Caco-2 (cell line): ENCODE measurements at places on chromosomes 2 and 18.

GRCh38 chr2:31296641-31297287 lies 62.8 kb downstream of the EHD3 start:
- no peaks in the 10 kb centered on the region for H3K27me3 ChIP-seq
- no peak overlapping the region for H3K27ac ChIP-seq
- no peaks in the 10 kb centered on the region for H3K36me3 ChIP-seq
- no peak overlapping the region for H3K4me3 ChIP-seq
- H3K4me1 ChIP-seq: no peaks in the 10 kb centered on the region

DNA sequence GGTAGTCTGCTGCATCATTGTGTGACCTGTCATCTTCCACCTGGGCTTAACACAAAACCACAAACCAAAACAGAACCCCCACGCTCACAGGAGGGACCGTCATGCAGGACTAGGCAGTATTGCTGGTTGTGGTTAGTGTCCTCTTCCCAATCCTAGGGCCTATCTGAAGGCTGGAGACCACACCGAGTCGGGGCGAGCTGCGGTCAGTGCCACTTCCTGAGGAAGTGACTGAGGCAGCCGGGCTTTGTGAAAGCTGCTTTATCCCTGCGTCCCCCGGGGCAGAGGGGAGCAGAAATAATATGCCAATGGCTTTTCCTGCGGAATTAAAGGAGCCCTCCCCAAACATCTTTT lies 22.9 kb downstream of the ZNF532 start:
- DNase-seq: no peak
- no peak overlapping the region for H3K27ac ChIP-seq
- no peaks in the 10 kb centered on the region for H3K27me3 ChIP-seq
- H3K4me1 ChIP-seq: no peaks in the 10 kb centered on the region
- no peak overlapping the region for H3K4me3 ChIP-seq
- no peaks in the 10 kb centered on the region for H3K36me3 ChIP-seq

- H3K27ac ChIP-seq: no peak overlapping the region
- no peaks in the 10 kb centered on the region for H3K36me3 ChIP-seq
- no peaks in the 10 kb centered on the region for H3K27me3 ChIP-seq
Measured at GRCh38 chr18:41624460-41624859, 330.6 kb upstream of the PIK3C3 start.

DNA sequence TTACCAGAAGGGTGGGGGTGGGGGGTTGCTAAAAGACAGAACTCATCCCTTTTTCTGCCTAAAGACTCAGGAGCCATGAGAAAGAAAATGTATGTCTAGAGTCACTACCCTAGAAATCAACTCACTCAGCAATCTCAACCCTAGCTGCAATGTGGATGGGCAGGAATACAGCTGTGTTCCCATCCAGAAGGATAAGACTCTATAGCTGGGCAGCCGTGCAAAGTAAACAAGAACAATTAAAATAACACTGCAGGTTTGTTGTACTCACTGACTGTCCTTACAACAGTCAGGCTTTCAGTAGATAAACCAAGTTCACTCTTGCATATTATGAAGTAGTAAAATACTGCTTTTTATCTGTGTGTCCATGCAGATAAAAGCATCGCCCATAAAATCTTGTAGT lies 74.0 kb downstream of the ESCO1 start:
- no peaks in the 10 kb centered on the region for H3K4me1 ChIP-seq
- H3K4me3 ChIP-seq: no peak overlapping the region
- no peaks in the 10 kb centered on the region; the same call in 1 of the 2 replicates for H3K36me3 ChIP-seq
- no peaks in the 10 kb centered on the region for H3K27me3 ChIP-seq
- H3K27ac ChIP-seq: no peak overlapping the region

- no peaks in the 10 kb centered on the region; the same call in 1 of the 2 replicates for H3K27me3 ChIP-seq
- H3K36me3 ChIP-seq: no peaks in the 10 kb centered on the region
- H3K4me3 ChIP-seq: no peak overlapping the region
- no peaks in the 10 kb centered on the region for H3K4me1 ChIP-seq
Measured at GRCh38 chr2:47531378-47532042, 128.6 kb downstream of the MSH2 start.

- H3K4me3 ChIP-seq: no peak overlapping the region
- no peaks in the 10 kb centered on the region for H3K36me3 ChIP-seq
- DNase-seq: no peak
- no peaks in the 10 kb centered on the region for H3K27me3 ChIP-seq
Measured at GRCh38 chr2:23681356-23682140, 245.4 kb downstream of the ATAD2B start.

- H3K4me3 ChIP-seq: no peak overlapping the region
- H3K4me1 ChIP-seq: no peaks in the 10 kb centered on the region
- H3K36me3 ChIP-seq: no peaks in the 10 kb centered on the region
- H3K27me3 ChIP-seq: no peaks in the 10 kb centered on the region
- no peak for DNase-seq
Measured at GRCh38 chr18:63272638-63273037, 46.9 kb downstream of the BCL2 start.

DNA sequence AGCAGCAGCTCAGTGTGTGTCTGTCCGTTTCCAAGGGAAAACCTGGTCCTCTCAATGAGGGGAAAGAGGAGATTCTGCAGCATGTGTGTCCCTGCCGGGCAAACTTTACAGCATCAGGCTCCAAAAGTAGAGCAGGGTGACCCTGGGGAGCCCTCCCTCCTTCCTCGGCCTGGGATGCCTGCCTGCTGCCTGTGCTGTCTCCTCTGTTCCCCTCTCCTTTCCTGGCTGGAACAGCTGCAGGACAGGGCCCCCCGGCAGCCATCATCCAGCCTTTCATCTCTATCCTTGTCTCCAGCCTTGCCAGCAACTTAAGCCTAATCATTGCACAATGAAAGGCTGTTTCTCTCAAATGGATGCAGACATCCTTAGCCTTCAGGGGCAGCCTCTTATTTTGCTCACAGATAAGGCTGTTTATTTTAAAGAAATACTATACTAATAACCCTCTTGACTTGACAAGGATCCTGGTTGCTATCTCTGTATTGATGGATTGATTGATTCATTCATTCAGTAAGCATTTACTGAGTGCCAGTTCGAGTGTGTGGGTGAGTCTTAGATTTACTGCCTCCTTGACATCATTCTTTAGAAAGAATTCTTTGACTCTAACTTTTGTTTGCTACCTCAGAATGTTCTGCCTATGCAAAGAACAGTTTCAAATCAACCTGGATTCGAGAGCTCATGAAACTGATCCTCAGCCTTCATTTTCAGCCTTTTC lies 40.6 kb upstream of the EDAR start:
- H3K36me3 ChIP-seq: no peaks in the 10 kb centered on the region; the same call in 1 of the 2 replicates
- H3K27ac ChIP-seq: no peak overlapping the region
- no peaks in the 10 kb centered on the region for H3K27me3 ChIP-seq

DNA sequence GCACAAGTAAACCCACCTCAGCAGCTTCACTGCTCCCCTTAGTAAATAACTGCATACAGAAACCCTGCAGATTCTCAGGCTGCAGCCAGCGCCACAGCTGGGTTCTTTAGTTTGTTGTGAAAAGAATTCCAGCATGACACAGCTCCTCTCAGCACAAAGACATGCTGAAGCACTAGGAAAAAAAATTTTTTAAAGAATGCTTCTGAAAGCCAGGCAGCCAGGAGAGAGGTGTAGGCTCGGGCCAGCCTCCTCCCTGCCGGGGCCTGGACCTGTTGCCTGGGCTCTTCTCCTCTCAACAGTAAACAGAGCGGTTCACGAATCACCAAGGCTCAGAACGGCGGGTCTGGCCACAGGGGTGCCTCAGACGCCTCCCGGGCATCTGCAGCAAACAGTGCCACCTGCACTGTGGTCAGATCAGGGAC lies 95.7 kb upstream of the POU3F3 start:
- no peak overlapping the region for H3K27ac ChIP-seq
- H3K27me3 ChIP-seq: no peaks in the 10 kb centered on the region
- H3K4me3 ChIP-seq: no peak overlapping the region
- H3K4me1 ChIP-seq: no peaks in the 10 kb centered on the region
- no peak for DNase-seq

DNA sequence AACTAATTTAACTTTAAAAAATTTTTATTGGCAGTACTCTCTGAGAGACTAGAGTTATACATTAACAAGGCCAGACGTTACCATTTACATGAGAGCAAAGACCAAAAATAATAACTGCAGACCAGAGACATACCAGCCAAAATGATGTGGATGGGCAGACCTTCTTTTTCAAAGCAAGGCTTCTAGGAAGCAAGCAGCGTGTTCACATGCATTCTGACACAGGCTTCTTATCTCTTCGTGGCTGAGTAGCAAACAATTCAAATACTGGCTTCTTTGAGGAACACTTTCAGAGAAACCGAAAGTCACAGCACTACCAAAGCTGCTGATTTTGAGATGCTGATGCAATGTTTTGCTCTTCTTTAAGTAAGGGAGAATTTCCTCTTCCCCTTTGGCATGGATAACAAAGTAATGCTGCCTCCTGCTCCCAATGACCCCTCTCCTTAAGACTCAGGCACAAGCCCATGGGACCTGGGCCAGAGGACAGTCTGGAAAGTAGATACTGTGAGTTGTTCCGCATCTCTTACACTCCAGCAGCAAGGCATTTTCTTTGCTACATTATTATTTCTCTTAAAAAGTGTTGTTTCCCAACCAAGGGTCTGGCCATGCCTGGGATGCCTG lies 181.9 kb downstream of the MREG start:
- peaks cover 71% of the 10 kb centered on the region for H3K4me1 ChIP-seq
- no peaks in the 10 kb centered on the region for H3K27me3 ChIP-seq

DNA sequence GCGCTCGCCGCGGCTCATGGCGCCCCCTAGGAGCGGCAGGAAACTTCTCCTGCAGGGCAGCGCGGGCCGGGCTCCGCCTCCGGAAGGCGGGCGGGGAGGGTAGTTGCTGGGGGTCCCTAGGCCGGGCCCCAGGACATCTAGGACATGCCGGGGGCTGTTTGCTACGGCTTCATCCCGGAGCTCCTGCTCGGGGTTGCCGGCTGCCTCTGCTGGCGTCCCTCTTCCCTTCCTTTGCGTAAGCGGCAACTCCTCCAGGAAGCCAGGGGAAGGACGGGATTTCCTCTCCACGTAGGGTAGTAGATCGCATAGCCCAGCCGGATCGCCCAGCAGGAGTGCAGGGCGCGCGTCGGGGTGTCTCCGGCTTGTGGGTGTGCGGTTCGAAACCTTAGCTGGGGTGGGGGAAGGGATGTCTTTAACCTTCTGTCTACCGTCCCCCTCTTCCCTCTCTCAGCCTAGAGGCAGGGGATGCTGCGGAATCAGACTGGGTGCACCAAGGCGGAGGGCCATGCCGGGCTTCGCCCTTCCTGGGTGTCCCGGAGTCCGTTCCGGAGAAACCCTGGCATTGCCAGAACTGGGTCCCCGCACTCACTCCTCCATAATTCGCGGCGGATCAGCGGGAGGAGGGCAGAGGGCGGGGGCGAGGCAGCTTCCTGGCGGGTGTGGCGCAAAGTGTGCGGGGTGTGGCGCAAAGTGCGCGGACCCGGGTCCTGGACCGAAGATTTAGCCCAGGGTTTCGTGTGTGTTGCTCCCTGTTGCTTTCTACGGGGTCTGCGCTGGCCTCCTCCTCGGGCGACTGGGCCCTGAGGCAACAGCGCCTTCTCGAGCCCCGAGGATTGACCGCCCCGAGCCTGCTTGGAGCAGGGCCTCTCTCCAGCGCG lies 12.2 kb upstream of the SKOR2 start:
- H3K4me1 ChIP-seq: no peaks in the 10 kb centered on the region
- no peaks in the 10 kb centered on the region for H3K36me3 ChIP-seq
- no peak for DNase-seq

GRCh38 chr2:170298861-170299429 lies 121.0 kb downstream of the MYO3B start:
- H3K36me3 ChIP-seq: no peaks in the 10 kb centered on the region
- H3K27me3 ChIP-seq: no peaks in the 10 kb centered on the region
- no peak for DNase-seq
- H3K4me1 ChIP-seq: no peaks in the 10 kb centered on the region
- H3K4me3 ChIP-seq: no peak overlapping the region

GRCh38 chr2:127371037-127371436 lies 16.7 kb downstream of the MAP3K2 start:
- no peak for DNase-seq
- H3K4me3 ChIP-seq: no peak overlapping the region
- H3K4me1 ChIP-seq: peaks cover 6% of the 10 kb centered on the region
- H3K27ac ChIP-seq: no peak overlapping the region
- no peaks in the 10 kb centered on the region for H3K27me3 ChIP-seq

GRCh38 chr18:2900684-2901422 lies 54.0 kb downstream of the EMILIN2 start:
- H3K36me3 ChIP-seq: no peaks in the 10 kb centered on the region
- H3K27ac ChIP-seq: no peak overlapping the region
- no peak overlapping the region for H3K4me3 ChIP-seq

DNA sequence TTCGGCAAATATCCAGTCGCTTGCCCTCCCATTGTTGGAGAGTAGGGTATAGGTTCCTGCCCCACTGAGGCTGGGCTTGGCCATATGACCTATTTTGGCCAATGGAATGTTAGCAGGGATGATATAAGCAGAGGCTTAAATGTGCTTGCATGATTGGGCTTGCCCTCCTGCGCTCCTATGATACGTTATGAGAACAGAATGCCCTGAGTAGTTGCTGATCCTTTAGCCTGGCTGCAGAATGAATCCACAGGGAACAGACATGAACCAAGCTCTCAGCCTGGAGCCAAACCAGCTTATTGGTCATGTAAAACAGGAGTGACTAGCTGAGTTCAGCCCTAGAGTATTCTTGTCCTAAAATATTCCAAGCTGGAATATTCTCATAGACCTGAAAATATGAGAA lies 34.8 kb upstream of the IMP4 start:
- H3K4me3 ChIP-seq: no peak overlapping the region
- H3K27me3 ChIP-seq: no peaks in the 10 kb centered on the region; the same call in 1 of the 2 replicates
- DNase-seq: no peak
- H3K36me3 ChIP-seq: no peaks in the 10 kb centered on the region
- H3K4me1 ChIP-seq: no peaks in the 10 kb centered on the region
- H3K27ac ChIP-seq: no peak overlapping the region

GRCh38 chr2:22329211-22330154 lies 1055.5 kb upstream of the KLHL29 start:
- no peak overlapping the region for H3K4me3 ChIP-seq
- H3K27me3 ChIP-seq: no peaks in the 10 kb centered on the region
- H3K27ac ChIP-seq: no peak overlapping the region
- H3K36me3 ChIP-seq: no peaks in the 10 kb centered on the region
- DNase-seq: no peak
- no peaks in the 10 kb centered on the region for H3K4me1 ChIP-seq

GRCh38 chr2:127527001-127527804 lies 914 bp upstream of the IWS1 start:
- no peaks in the 10 kb centered on the region for H3K36me3 ChIP-seq
- peak; percentile 62 for DNase-seq
- H3K4me1 ChIP-seq: peaks cover 30% of the 10 kb centered on the region
- peak overlapping the region; percentile 76 for H3K4me3 ChIP-seq
- H3K27ac ChIP-seq: peak overlapping the region; percentile 95

DNA sequence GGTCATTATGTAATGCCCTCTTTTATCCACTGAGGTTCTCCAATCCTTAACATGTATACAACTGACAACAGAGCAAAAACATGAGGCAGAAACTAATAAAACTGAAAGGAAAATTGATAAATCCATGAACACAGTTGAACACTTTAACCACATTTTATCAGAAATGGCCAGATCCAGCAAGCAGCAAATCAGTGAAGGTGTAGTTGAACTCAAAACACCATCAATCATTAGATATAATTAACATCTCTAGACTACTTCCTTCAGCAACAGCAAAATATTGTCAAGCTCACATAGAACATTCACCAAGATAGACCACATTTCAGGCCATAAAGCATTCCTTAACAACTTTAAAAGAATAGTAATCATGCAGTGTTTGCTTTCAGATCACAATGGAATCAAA lies 72.9 kb downstream of the HS6ST1 start:
- no peaks in the 10 kb centered on the region for H3K27me3 ChIP-seq
- no peaks in the 10 kb centered on the region for H3K4me1 ChIP-seq
- DNase-seq: no peak
- no peaks in the 10 kb centered on the region for H3K36me3 ChIP-seq
- no peak overlapping the region for H3K27ac ChIP-seq
- no peak overlapping the region for H3K4me3 ChIP-seq

GRCh38 chr2:239285071-239285931 lies 115.5 kb downstream of the HDAC4 start:
- H3K4me3 ChIP-seq: no peak overlapping the region
- peaks cover 4% of the 10 kb centered on the region; the same call in 1 of the 2 replicates for H3K4me1 ChIP-seq
- DNase-seq: no peak
